Erythroblast (primary cell): ENCODE measurements at places on chromosomes 6 and 20.

DNA sequence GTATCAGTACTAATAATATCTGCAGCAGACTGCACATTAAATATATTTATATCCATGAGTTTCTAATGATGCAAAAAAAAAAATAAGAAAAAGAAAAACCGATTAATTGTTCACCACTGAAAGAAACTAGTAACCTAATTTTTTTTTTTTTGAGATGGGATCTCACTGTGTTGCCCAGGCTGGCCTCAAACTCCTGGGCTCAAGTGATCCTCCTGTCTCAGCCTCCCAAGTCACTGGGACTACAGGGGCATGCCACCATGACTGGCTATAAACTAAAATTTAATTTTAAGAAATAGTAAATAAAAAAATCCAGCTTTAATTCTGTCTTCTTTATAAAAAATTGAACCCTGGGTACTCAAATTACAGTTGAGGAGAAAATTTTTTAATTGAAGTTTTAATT is 358.2 kb downstream of the QKI start:
- DNase-seq = no peak

GRCh38 chr6:153121311-153121710 is 9.8 kb downstream of the RGS17 start:
- no peak for DNase-seq

DNA sequence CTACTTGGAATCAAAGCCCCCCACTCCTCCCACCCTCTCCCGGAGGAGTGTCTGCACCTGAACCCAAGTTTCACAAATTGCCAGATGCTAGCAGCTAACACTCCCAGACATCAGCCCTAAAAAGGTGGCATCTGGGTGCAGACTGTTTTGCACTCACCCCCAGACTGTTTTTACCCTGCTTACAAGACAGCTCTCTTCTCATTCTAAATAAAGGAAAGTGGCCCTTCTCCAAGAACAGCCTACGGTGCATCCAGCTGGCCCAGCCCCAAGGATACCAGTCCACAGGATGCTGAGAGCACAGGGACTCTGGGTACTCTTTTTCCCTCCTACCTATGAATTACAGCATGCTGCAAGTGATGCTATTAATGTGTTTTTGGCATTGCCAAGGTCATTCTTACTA is 842.0 kb upstream of the FLRT3 start:
- no peak for DNase-seq

GRCh38 chr20:2800521-2801285 is at the start of gene CPXM1:
TSS of gene CPXM1 (minus strand) at chr20:2800627. CDS start at chr20:2800572, 55 bp downstream.
- DNase-seq = no peak

DNA sequence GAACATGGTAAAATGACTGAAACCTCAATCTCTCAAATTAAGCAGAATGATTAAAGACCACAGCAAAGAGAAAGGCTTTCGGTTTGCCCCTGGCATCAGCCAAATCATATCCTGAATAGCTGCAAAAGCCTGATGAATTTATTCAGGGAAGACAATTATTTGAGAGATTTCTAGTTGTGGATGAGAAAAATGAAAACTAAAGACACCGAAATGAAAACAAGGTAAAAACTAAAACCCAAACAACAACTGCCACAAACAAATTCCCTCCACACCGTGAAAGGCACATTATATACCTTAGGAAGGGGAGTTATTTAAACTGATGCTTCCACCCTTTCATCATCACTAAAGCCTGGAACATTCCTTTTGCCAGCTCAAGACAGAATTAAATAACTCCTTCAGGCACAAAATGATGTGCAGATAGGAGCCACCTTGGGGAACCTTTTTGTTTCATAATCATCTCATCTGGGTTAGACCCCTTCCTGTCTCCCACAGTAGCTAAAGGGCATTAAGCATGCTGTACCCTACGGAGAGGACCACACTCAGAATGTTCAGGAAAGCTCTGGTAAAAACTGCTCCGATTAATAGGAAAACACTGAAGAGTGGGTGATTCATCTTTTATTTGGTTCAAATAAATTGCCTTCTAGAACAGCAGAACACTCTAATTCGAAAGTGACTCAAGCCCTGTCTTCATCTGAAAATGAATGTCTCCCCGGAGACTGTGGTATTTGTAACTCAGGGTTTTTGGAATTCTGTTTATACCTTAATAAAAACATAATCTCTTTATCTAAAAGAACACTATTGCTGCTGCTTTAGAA is 9.1 kb upstream of the ANKRD60 start:
- no peak for DNase-seq

GRCh38 chr6:27228963-27229477 is 18.5 kb upstream of the PRSS16 start:
- no peak for DNase-seq

GRCh38 chr20:41054847-41055230 is 26.2 kb downstream of the TOP1 start:
- no peak for DNase-seq

DNA sequence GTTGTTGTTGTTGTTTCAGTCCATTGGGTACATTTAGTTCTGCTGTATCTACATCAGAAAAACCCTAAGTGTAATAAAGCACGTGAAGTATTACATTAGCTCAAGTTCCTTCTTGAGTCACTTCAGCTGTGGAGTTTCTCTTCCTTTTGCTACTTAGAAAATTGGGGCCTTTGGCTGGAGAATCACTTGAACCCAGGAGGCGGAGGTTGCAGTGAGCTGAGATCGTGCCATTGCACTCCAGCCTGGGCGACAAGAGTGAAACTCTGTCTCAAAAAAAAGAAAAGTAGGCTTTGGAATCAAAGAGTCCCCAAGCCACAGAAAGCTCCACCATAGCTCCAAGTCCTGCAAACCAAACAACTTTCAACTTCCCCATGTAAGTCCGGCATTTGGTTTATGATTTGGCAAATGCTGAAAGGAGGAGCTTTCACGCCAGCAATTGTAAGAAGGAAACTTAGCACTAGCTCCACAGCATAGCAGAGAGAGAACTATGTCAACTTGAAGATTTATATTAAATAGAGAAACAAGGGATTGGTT is 56.5 kb upstream of the RNF144B start:
- no peak for DNase-seq

GRCh38 chr6:10386220-10386619 is 28.7 kb downstream of the TFAP2A start:
- DNase-seq = no peak

- DNase-seq = no peak
Observed at GRCh38 chr6:33904747-33905065, 100.9 kb upstream of the MLN start.

GRCh38 chr20:23116311-23117089 is 30.4 kb upstream of the CD93 start:
- peak; percentile 53 for DNase-seq

DNA sequence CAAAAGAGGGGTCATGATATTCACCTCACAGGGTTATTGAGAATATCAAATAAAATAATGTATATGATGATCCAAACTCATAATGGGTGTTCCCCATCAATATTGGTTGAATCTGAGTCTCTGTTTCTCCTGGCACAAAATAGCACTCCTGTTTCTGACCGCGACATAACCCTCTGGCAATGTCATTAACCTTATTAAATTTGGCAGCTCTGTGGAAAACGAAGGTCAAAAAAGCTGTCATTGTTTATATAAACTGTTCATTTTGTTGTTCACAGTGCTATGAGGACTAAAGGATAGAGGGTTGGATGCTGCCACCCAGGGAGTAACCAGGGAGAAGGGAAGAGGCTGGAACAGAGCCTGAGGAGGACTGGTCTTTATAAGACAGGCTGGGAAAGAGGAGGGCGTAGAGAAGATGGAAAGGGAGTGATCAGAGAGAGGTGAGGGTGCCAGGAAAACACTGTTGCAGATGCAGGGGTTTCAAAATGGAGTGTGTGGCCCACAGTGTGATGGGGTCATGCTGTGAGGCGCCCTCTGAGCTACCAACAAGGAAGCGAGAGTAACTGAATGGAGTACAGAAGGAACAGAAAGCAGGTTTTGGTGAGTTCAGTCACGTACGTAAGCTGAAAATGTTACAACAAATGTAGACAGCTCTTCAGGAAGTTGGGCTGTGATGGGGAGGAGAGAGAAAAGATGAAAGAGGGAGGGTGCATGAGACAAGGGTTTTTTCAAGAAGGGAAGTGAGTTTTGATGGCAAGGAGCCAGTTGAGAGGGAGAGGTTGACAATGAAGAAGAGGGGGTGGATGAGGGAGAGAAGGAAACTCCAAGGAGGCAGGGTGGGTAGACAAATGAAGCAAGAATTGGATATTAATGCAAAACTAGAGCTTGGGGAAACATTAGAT is 251.6 kb upstream of the TAB2 start:
- no peak for DNase-seq

DNA sequence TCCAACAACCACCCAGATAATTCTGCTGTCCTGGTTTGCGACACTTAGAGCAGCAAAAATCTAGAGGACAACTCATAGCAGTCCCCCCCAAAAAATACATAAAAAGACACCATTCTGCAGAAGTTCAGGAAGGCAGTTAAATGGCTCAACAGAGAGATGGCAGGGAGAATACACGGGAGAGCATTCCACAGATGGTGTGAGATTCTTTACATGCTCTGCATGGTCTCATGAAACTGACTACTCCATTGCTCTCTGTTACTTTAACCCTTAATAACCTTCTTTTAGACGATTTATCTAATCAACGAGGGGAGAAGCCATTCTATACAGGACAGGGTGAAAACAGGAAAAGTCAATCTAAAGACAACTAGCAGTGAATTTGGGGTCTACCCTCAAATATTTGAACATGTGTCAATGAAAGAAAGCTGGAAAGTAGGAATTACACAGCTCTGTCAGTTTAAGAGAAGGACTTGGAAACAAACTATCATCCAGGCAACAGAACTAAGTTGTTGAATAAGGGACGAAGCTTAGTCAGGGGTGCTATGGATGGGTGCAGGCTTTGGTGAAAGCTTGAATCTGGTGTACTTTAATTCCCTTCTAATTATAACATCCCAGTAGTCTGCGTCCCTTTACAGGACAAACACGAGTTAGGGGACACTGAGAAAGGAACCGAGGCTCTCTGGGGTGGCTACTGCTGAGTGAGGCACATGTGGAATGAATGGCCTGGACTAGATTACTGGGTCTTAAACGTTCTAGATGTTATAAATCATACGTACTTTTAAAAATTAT is 5.1 kb downstream of the PERP start:
- no peak for DNase-seq
